Effector memory CD8-positive, alpha-beta T cell (primary cell): ENCODE measurements at places on chromosomes 1 and 21.

- no peak for DNase-seq
- H3K4me3 ChIP-seq, result peak overlapping the region; percentile 94
- peak overlapping the region; percentile 98 for H3K27ac ChIP-seq
- no peaks in the 10 kb centered on the region for H3K27me3 ChIP-seq
- peaks cover 24% of the 10 kb centered on the region for H3K36me3 ChIP-seq
- H3K4me1 ChIP-seq, result peaks cover 41% of the 10 kb centered on the region
Observed at GRCh38 chr1:11981378-11982009, 1.2 kb downstream of the MFN2 start.

GRCh38 chr1:217586586-217586985 is 44.3 kb downstream of the GPATCH2 start:
- H3K27me3 ChIP-seq, result no peaks in the 10 kb centered on the region
- no peak overlapping the region for H3K4me3 ChIP-seq
- H3K27ac ChIP-seq, result no peak overlapping the region
- peaks cover 7% of the 10 kb centered on the region for H3K36me3 ChIP-seq

DNA sequence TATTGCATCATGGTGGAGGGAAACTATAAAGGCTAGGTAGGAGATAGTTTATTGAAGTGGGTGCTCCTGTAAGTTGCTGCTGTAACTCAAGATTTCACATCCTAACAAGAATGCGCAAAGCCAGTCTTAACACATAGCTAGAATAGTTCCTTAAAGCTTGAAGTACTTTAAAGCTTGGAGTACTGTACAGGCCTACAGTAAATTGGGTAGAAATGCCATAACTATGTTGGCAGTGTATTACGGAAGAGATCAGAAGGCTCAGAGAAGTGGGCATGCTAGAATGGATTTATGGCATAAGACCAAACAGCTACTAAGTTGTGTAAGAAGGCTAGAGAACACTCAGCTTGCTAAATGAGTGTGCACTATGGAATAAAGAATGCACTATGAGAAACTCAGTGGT is 44.5 kb downstream of the DMRTA2 start:
- H3K4me3 ChIP-seq, result no peak overlapping the region
- H3K27me3 ChIP-seq, result peaks cover 19% of the 10 kb centered on the region
- no peak overlapping the region for H3K27ac ChIP-seq
- no peak for DNase-seq
- no peaks in the 10 kb centered on the region for H3K4me1 ChIP-seq
- no peaks in the 10 kb centered on the region for H3K36me3 ChIP-seq

DNA sequence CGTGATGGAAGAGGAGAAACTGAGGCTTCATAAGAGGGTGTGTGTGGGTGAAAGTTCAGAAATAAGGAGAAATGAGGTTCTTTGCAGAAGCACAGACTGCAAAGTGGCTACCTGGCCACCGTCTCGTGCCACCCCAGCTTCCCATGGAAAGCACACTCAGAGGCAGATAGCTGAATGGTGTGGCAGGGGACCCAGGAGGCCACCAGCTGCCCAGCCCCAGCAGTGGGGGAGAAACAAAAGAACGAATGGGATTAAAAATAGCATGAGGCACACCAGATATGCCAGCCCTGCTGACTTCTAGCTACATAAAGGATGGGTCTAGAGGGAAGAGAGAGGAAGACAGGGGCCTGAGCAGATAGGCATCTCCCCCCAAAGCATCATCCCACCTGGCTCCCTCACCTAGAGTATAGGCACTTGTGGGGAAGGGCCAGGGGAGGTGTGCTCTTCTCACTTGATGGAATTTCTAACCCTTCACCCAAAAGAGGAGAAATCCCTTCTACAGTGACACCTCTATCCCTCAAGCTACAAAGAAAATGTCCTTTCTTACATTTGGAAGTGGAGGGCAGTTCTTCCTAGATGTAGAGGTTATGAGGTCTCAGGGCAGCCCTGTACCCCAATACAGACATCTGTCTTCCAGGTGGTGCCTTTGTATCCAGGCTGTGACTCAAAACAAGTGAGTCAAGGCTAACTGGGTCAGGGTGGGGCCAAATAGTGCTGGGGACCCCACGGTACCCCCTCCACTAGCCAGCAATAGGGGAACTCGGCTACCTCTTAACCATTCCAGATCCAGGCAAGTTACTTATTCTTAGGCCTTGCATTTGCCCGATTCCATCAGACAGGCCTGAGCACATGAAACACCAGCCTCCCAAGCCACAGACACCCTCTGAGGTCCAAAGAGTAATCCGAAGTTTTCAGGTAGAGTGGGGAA is 3.5 kb downstream of the HDGF start:
- H3K36me3 ChIP-seq, result peaks cover 51% of the 10 kb centered on the region
- H3K27ac ChIP-seq, result peak overlapping the region; percentile 97
- peaks cover 53% of the 10 kb centered on the region for H3K4me1 ChIP-seq
- H3K4me3 ChIP-seq, result peak overlapping the region; percentile 83

GRCh38 chr1:150708595-150708994 is 11.6 kb upstream of the GOLPH3L start:
- H3K4me3 ChIP-seq, result no peak overlapping the region
- no peaks in the 10 kb centered on the region for H3K27me3 ChIP-seq
- H3K4me1 ChIP-seq, result no peaks in the 10 kb centered on the region

- no peak overlapping the region for H3K4me3 ChIP-seq
- DNase-seq, result no peak
- peaks cover 44% of the 10 kb centered on the region for H3K4me1 ChIP-seq
- H3K36me3 ChIP-seq, result peaks cover 13% of the 10 kb centered on the region
Observed at GRCh38 chr1:25018110-25018735, 88.1 kb upstream of the RUNX3 start.
